Activated CD4-positive, alpha-beta memory T cell treated with anti-CD3 and anti-CD28 coated beads for 36 hours (primary cell): ENCODE measurements at places on chromosomes 11 and 22.
A peak's percentile ranks its signal among the peaks of the same experiment; 100 is the strongest.

DNA sequence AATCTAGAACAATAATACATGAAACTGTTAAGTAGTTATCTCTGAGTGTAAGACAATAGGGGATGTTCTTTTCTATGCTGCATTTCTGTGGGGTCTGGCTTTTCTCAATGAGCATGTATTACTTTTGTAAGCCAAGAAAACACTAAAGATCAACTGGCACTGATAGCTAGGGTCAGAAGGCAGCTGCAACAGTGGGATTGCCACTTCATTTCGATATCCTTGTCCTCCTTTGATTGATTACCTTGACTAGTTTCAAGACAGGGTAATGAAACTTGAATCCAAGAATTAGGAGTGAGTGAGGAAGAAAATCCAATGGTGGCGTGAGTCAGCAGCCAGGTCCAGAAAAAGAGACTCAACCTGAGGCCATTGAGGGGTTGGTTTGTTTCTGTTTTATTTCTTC, 46.5 kb downstream of the FEZ1 start:
- no peak overlapping the region for H3K27ac ChIP-seq
- DNase-seq: no peak
- no peaks in the 10 kb centered on the region for H3K36me3 ChIP-seq
- peaks cover under 1% of the 10 kb centered on the region for H3K27me3 ChIP-seq
- H3K4me1 ChIP-seq: peaks cover 7% of the 10 kb centered on the region

- peak overlapping the region; percentile 85 for H3K4me3 ChIP-seq
- H3K4me1 ChIP-seq: peaks cover 30% of the 10 kb centered on the region
- peak; percentile 60 for DNase-seq
- H3K27me3 ChIP-seq: no peaks in the 10 kb centered on the region
- H3K36me3 ChIP-seq: no peaks in the 10 kb centered on the region
- no peak overlapping the region for H3K27ac ChIP-seq
Observed at GRCh38 chr22:31081963-31082605, 966 bp downstream of the SMTN start.

DNA sequence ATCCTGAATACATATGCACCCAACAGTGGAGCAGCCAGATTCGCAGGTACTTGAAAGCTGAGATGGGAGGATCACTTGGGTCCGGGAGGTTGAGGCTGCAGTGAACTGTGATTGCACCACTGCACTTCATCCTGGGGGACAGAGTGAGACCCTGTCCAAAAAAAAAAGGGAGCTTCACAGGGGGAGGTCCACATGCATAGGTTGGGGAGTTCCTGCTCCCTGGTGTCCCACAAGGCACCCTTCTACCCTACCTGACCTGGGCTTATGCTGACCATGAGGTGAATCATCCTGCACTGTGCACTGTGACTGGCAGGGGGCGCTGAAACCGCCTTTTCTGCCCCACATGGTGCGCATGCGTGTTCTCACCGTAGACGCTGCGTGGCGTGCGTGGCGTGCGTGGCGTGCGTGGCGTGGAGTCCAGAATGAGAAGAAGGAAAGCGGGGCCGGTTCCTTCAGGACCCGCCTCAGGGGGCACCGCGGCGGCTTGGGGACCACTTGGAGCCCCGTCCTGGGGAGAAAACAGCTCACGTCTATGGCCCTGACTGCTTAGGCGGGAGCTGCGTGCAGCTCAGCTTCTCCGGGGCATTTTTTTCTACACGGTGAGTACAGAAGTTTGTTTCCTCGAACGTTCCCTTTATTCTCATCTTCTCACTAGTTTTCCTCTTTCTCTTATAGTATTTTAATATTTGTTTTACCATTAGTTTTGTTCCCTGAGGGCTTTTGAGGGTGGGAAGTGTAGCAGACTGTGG, 116.6 kb upstream of the GRK3 start:
- H3K4me1 ChIP-seq: peaks cover 41% of the 10 kb centered on the region
- no peaks in the 10 kb centered on the region for H3K27me3 ChIP-seq
- DNase-seq: peak; percentile 94
- H3K36me3 ChIP-seq: peaks cover 9% of the 10 kb centered on the region
- H3K4me3 ChIP-seq: peak overlapping the region; percentile 79

DNA sequence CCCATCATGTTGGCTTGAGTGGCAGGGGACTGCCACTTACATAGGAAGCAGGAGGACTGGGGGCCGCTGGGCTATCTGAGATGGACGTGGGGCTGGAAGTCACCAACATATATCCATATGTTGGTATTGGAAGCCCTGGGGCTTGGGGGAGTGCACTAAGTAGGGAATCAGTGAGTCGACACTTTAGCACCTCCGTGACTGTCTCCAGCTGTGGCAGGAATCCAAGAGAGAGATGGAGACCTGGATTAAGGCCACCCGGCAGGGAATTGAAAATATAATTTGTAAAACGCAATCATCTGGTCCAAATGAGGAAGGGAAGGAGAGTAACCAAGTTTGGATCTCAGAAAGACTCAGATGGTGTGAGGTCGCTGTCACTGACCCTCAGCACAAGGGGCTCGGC, 68.4 kb downstream of the ELFN2 start:
- no peak for DNase-seq
- no peak overlapping the region for H3K4me3 ChIP-seq
- no peaks in the 10 kb centered on the region for H3K36me3 ChIP-seq

GRCh38 chr22:27151407-27151806, 494.0 kb downstream of the MIAT start:
- peaks cover 15% of the 10 kb centered on the region for H3K27me3 ChIP-seq
- H3K27ac ChIP-seq: no peak overlapping the region
- no peak overlapping the region for H3K4me3 ChIP-seq
- H3K4me1 ChIP-seq: no peaks in the 10 kb centered on the region
- H3K36me3 ChIP-seq: no peaks in the 10 kb centered on the region

- peaks cover 8% of the 10 kb centered on the region for H3K27me3 ChIP-seq
- no peak for DNase-seq
- no peaks in the 10 kb centered on the region for H3K36me3 ChIP-seq
Observed at GRCh38 chr11:104432981-104433380, 269.0 kb upstream of the PDGFD start.
